NCI-H1417 (cell line): ENCODE measurements at places on chromosomes 2 and 18.
A peak's percentile ranks its signal among the peaks of the same experiment; 100 is the strongest.

- no peak for DNase-seq
Observed at GRCh38 chr2:3442185-3442584, 62.7 kb downstream of the TRAPPC12 start.

GRCh38 chr2:200321780-200322534 lies 15.5 kb downstream of the SPATS2L start:
- no peak for DNase-seq

- DNase-seq: no peak
Observed at GRCh38 chr2:102109016-102109415, 33.5 kb upstream of the IL1R1 start.

GRCh38 chr18:76750917-76751890 lies 71.2 kb upstream of the ZNF236 start:
- no peak for DNase-seq

- no peak for DNase-seq
Observed at GRCh38 chr18:59927246-59927825, 27.5 kb downstream of the PMAIP1 start.

GRCh38 chr18:70028734-70029133 lies 81.1 kb upstream of the CD226 start:
- DNase-seq: no peak

DNA sequence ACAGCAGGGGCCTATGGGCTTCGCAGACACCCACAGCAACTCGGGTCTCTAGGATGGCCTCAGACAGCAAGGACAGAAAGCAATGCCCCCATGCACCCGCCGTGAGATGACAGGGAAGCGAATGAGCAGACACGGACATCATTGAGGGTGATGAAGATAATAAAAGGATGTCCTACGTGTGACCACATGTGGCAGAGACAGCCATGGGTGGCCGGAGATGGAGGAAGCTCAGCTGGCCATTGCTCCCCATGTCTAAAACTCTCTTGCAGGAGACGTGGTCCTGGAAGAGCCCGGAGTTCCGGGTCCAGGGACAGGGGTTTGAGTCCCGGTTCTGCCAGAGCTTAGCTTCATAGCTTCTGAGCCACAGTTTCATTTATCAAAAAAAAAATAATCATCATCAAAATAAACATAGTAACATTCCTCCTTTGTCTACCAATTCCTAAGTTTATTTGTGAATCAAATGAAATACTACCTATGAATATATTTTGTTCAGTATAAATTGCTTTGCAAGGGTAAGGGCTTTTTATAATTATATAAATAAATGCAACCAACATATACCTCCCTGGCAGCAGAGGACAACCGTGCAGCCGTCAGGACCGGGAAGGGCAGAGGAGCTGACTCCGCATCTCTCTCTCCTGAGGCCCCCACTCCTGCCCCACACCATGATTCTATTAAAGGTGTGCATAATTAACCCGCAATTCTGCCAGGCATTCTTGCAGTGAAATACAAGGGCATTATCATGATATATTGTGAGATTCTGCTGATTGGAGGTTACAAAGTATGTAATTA lies 401.4 kb upstream of the MYT1L start:
- DNase-seq: no peak

DNA sequence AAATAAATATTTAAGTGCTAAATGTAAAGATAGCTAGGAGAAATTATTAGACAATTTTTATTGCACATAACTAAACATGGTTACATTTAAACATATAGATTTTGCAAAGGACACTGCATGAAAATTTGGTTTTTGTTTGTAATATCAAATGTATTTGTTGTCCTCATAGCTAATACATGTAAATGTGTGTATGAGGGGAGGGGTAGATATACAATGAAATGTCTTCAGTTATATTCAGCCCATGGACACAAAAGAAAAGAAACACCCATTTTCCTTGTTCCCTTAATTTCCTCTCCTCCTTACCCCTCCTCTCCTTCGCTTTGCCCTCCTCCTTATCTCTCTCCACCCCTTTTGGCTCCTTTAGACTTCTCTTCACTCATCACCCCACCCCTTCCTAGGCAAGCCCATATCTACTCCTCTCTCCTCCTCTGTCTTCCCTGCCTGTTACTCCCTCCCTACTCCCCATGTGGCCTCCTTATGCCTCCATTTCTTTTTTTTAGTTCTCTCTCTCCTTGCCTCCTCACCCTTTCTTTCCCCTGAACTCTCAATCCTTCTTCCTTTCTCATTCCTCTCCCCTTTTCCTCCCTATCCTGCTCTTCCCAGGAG lies 1.4 kb downstream of the COL3A1 start:
- DNase-seq: no peak

- no peak for DNase-seq
Observed at GRCh38 chr2:54803783-54804751, 80.6 kb downstream of the EML6 start.

DNA sequence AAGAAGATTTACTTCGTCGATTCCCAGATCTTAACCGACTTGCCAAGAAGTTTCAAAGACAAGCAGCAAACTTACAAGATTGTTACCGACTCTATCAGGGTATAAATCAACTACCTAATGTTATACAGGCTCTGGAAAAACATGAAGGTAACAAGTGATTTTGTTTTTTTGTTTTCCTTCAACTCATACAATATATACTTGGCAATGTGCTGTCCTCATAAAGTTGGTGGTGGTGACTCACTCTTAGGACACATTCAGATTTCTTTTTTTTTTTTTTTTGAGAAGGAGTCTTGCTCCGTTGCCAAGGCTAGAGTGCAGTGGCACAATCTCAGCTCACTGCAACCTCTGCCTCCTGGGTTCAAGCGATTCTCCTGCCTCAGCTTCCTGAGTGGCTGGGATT lies 26.8 kb downstream of the MSH2 start:
- no peak for DNase-seq

GRCh38 chr2:152718909-152719645 lies 657 bp downstream of the ARL6IP6 start:
- peak; percentile 89 for DNase-seq

DNA sequence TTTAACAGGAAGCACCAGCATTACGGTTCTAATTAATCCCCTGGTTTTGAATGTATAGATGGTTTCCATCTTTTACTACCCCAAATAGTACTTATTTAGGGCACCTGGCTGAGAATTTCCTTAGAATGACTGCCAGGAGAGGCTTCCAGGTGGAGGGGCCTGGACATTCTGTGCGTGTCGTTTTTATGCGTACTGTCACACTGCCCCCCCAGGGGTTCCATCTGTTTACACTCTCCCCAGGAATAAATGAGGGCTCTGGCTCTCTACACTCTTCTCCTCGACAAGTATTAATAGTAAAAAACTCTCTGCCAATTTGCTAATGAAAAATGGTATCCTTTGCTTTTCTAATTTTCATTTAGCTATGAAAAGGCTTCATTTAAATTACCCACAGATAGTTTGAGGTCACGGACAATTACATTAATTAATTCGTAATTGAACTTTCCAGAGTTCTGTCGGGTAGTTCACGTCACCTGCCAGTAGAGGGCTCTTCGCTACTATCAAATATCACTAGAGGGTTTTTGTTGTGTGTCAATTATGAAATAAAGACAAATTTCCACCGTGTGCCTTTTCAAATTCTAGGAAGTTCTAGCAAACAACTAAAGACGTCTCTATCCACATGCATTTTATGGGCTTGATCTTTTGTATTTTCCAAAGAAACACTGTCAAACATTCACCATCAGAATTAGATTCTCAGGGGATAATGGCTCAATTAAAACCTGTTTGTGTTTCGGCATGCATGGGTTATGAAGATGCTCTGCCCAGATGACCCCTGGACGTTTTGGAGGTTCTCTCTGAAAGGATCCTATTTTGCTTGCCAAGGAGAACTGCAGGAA lies 88.8 kb upstream of the ASB18 start:
- peak; percentile 45 for DNase-seq
